H1 (cell line): ENCODE measurements at places on chromosomes 2 and 18. TPM values are rescaled to one million over a fixed set of nuclear protein-coding genes. Genes with fewer than 3 reads are reported as not detected.

Gene KIAA2012
- not detected in 2 replicates for total RNA-seq

Gene UGT1A3
- not detected in 2 replicates for total RNA-seq

Gene TFCP2L1
- 3.2 and 3.8 TPM in 2 replicates for total RNA-seq

Gene RAX
- total RNA-seq = 0.52 and 0.80 TPM in 2 replicates

Gene YIPF4
- total RNA-seq = 21.4 and 24.1 TPM in 2 replicates

Gene TUBA3E
- total RNA-seq = not detected in 2 replicates

Gene UPP2
- total RNA-seq = not detected in 2 replicates

Gene MDH1B
- total RNA-seq = 2.1 and 2.7 TPM in 2 replicates

Gene HMSD
- total RNA-seq = 3.0 and 4.8 TPM in 2 replicates

Gene LDLRAD4
- total RNA-seq = 1.2 and 1.4 TPM in 2 replicates

Gene POLE4
- 44.4 and 44.7 TPM in 2 replicates for total RNA-seq

Gene TNFRSF11A
- 10.6 and 11.1 TPM in 2 replicates for total RNA-seq

Gene PARD3B
- 4.9 and 5.7 TPM in 2 replicates for total RNA-seq

Gene GALR1
- 0.98 and 1.6 TPM in 2 replicates for total RNA-seq

Gene MLPH
- 17.0 TPM in 2 replicates for total RNA-seq

Gene CDKL4
- 0.29 TPM in 1 of 2 replicates, not detected in the other for total RNA-seq

Gene AQP12B
- total RNA-seq = not detected in 2 replicates

Gene SERPINB13
- total RNA-seq = not detected in 2 replicates

Gene RAB31
- 39.3 and 40.9 TPM in 2 replicates for total RNA-seq

Gene TRABD2A
- total RNA-seq = 18.6 and 19.7 TPM in 2 replicates

Gene TDRD15
- total RNA-seq = not detected in 2 replicates

Gene CYP1B1
- 4.7 and 5.7 TPM in 2 replicates for total RNA-seq

Gene MYO7B
- total RNA-seq = not detected in 2 replicates

Gene GPR75
- 3.5 and 4.1 TPM in 2 replicates for total RNA-seq

Gene FEV
- total RNA-seq = not detected in 2 replicates

Gene ICA1L
- total RNA-seq = 3.4 TPM in 2 replicates

Gene SLC11A1
- total RNA-seq = 0.21 and 0.43 TPM in 2 replicates

Gene NPHP1
- total RNA-seq = 2.8 and 3.3 TPM in 2 replicates

Gene HS6ST1
- total RNA-seq = 72.8 and 74.6 TPM in 2 replicates

Gene CCDC74B
- total RNA-seq = 4.3 and 6.7 TPM in 2 replicates

Gene ANKRD44
- 1.3 TPM in 2 replicates for total RNA-seq

Gene EIF2AK3
- total RNA-seq = 22.7 and 22.8 TPM in 2 replicates

Gene SULT1C4
- 2.1 and 2.9 TPM in 2 replicates for total RNA-seq

Gene GKN1
- total RNA-seq = not detected in 2 replicates

Gene SPDYA
- 0.27 and 0.35 TPM in 2 replicates for total RNA-seq

Gene DSC2
- 39.3 and 39.7 TPM in 2 replicates for total RNA-seq

Gene INHA
- 0.65 and 0.73 TPM in 2 replicates for total RNA-seq

Gene HAUS1
- 91.7 and 104 TPM in 2 replicates for total RNA-seq

Gene CETN1
- not detected in 2 replicates for total RNA-seq

Gene CCNT2
- 38.3 and 39.7 TPM in 2 replicates for total RNA-seq

Gene CYP27C1
- 2.8 and 3.2 TPM in 2 replicates for total RNA-seq

Gene IL1R1
- total RNA-seq = 0.34 and 0.46 TPM in 2 replicates

Gene TMEM200C
- total RNA-seq = 8.3 and 9.6 TPM in 2 replicates

Gene FAM228B
- 3.2 and 3.5 TPM in 2 replicates for total RNA-seq

Gene SRD5A2
- total RNA-seq = not detected in 2 replicates

Gene FAM237A
- not detected in 2 replicates for total RNA-seq

Gene TBC1D8
- 21.8 and 24.0 TPM in 2 replicates for total RNA-seq

Gene CFAP65
- 0.13 and 0.19 TPM in 2 replicates for total RNA-seq

Gene ALPG
- total RNA-seq = 0.56 and 0.75 TPM in 2 replicates

Gene ADI1
- 32.7 and 40.2 TPM in 2 replicates for total RNA-seq

Gene CXCR4
- total RNA-seq = 1.3 and 1.8 TPM in 2 replicates

Gene ESPNL
- total RNA-seq = 1.3 and 1.8 TPM in 2 replicates

Gene SKOR2
- total RNA-seq = 0.11 and 0.21 TPM in 2 replicates

Gene KLHL30
- 0.08 TPM in 1 of 2 replicates, not detected in the other for total RNA-seq

Gene PLGLB1
- total RNA-seq = 0.54 TPM in 1 of 2 replicates, not detected in the other
